ENCODE measurements at places on chromosomes 1 and 21.

GRCh38 chr1:248730507-248731335 is 24.8 kb downstream of the LYPD8 start:
- no peak for DNase-seq

GRCh38 chr1:151512801-151513625 is 1.8 kb downstream of the CGN start:
- DNase-seq = no peak

- DNase-seq = no peak
These were observed 83.0 kb upstream of the BACH1 start for GRCh38 chr21:29215709-29216108.

GRCh38 chr1:170682169-170682568 is 18.2 kb downstream of the PRRX1 start:
- DNase-seq = no peak

DNA sequence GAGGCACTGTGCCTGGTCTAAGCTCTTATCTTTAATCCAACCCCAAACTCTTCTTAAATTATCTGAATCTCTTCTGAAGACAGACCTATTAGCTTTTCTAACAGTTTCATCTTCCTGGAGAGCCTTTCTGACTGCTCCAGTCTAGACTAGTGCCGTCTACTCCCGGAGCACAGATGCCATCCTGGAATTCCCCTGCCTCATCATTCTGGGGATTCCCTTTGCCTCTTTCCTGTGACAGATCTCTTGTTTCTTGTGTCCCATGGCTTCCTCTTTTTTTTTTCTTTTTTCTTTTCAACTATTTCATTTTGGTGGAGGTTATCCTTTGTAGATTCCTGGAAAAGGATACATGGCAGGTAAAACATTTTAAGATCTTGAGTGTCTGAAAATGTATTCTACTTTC is 11.7 kb downstream of the SEMA4A start:
- no peak for DNase-seq

DNA sequence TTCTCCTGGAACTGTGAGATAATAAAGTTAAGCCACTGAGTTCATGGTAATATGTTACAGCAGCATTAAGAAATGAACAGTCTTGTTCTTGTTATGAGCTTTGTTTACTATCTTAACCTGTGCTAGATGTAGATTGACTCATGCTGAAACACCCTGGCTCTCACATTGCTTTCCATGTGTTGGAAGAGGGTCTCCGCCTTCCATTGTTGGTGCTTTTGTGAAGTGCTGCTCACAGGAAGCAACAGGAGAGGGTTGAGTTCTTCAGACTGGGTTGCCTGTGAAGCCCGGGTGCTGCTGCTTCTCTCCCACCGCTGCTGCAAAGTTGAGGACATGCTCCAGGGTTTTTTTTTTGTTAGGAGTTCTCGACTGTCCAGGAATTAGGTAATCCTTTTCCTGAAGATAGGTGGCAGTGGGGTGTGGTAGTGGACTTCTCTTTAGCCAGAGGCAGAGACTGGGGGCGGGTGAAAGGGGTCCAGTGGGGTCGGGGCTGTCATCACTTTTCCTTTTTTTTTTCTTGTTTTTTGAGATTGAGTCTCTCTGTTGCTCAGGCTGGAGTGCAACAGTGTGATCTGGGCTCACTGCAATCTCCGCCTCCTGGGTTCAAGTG is 28.7 kb upstream of the HMGN1 start:
- no peak for DNase-seq

GRCh38 chr1:44609412-44609767 is 64.9 kb downstream of the TMEM53 start:
- DNase-seq = no peak

DNA sequence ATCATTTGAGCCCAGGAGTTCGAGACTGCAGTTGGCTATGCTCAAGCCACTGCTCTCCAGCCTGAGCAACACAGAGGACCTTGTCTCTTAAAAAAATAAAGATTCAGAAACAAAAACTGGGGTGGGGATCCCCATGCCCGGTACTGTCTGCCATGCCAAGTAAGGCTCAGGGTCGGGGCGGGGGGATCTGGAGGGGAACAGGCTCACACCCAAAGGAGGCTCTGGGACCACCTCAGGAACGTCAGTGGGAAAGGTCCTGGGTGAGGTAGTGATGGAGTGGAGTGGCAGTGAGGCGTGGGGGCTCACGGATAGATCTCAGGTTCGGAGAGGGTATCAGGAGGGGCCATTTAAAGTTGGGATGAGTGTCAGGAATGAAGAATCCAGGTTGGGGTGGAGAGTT is 765 bp upstream of the S100A4 start:
- DNase-seq = no peak

GRCh38 chr1:224799083-224799482 is 130.4 kb upstream of the DNAH14 start:
- DNase-seq = no peak

DNA sequence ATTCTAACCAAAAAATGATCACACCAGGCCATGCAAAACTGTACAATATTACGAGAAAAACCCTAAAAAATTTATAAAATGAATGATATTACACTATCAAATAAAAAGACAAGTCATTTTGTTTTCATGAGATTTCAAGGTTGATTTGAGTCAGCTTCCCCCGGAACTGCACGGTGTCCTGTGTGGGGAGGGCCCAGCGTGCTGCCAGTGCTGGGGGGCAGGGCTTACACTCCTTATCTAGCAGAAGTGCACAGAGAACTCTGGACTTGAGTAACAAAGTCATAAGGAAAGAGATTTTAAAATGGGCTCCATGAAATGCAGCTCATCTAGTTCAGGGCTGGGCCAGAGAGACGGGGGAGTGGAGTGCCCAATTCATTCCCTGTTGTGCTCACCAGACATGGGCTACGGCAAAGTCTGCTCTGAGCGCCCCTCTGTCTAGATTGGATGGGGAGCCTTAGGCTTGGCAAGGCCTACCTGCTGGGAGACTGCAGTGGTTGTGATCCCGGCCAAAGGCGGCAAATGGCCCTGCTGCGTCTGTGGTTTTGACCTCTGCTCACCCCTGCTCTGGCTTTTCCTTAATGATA is 50.1 kb downstream of the COQ8A start:
- DNase-seq = no peak

- DNase-seq = peak; percentile 63
These were observed 2.4 kb downstream of the TMEM201 start for GRCh38 chr1:9590945-9591668.

DNA sequence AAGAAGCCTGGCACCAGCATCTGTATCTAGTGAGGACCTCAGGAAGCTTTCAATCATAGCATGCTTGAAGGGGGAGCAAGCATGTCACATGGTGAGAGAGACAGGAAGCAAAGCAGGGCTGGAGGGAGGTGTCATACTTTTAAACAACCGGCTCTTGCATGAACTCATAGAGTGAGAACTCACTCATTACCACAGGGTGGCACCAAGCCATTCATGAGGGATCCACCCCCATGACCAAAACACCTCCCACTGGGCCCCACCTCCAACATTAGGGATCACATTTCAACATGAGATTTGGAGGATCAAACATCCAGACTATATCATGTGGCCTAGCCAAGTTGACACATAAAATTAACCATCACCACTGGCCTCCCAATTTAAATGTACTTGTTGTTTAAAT is 125.1 kb upstream of the KCND3 start:
- DNase-seq = no peak

DNA sequence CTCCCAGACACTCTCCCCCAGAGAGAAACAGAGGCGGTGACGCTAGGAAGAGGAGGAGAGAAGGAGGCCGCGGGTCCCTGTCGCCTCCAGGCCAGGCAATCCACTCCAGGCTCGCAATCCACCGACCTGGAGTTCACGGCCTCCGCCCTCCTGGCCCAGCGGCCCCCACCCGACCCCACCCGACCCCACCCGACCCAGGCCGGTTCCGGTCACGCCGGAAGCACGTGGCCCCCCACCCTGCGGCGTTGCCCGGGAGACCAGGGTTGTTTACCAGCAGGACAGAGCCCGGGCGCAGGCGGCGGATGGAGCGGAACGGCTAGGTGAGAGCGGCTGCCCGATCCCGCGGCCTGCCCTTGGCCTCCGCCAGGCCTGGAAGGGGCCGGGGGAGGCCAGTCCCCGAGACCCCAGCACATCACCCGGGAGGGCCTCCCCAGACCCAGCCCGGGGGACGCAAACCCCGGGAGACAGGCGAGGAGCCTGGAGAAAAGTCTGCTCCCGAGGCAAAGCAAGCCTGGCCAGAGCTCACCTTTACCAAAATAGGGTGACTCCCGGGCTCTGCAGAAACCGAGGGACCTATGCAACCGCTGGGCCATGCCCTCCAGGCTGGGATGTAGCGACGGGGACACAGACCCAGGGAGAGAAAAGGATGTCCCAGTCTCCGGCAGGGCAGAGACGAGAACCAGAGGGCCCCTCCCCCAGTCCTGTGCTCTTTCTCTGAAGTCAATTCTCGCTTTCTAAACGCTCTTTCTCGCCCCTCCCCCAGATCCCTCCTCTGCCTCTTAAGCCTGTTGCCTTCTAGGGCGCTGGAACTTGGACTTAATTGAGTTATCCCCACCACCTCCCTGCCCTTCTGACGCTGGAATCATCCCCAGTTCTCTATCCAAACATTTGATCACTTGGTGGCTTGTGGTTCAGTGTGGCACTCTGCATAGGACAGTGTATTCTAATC is at the start of the genes PLA2G2C and UBXN10:
Gene PLA2G2C (minus strand): TSS at position 685 of the 949 bp plus-strand sequence. CDS start 9,155 bp downstream, outside the sequence.
Gene UBXN10 (plus strand): TSS at position 263 of the 949 bp plus-strand sequence. CDS start 4,466 bp downstream, outside the sequence.
- peak; percentile 54 for DNase-seq

- DNase-seq = peak; percentile 21
These were observed 144.7 kb downstream of the TGFBR3 start for GRCh38 chr1:91741301-91741700.

DNA sequence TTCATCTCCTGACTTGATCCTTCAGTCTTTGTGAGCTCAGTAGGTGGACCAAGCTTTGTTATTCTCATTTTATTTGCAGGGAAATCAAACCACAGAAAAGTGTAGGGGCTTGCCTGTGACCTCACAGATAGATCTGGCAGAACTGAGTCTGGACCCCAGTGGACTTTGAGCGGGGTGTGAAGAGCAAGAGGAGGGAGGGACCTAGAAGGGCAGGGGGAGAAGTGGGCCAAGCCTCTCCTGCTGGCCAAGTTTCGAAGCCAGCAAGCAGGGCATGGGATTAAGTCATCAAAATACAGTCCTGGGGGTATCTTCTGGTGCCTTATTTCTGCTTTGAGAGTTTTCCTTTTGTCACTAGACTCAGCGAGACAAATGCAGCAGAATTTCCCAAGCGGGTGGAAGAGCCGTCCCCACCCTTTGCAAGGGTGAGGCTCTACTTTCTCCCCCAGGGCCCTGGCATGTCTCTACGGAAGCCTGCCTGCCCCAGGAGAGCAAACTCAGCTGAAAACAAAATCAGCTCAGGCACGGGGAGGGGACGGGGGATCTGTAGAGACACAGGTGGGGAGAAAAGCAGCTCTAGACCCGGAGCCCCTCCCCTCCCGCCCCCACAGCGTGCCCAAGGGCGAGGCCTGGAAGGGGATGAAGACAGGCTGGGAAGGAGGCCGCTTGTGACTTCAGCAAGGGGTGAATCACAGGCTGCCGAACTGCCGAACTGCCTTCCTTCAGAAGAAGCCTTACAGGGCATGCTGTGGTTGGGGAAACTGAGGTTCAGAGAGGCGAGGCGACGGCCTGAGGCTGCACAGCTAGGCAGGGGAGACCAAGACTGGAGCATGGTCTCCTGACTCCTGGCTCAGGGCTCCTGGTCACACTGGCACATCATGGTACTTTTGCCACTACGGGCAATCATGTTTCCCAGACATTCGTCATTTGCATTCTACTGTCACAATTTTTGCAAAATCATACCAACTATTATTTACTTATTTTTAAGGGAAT is 19.2 kb downstream of the PKP1 start:
- DNase-seq = no peak

GRCh38 chr1:93346421-93346993 is 800 bp downstream of the DR1 start:
- peak; percentile 24 for DNase-seq

GRCh38 chr1:227508431-227508830 is 54.9 kb upstream of the ZNF678 start:
- DNase-seq = no peak

GRCh38 chr1:87243573-87243972 is 85.1 kb upstream of the LMO4 start:
- DNase-seq = no peak

DNA sequence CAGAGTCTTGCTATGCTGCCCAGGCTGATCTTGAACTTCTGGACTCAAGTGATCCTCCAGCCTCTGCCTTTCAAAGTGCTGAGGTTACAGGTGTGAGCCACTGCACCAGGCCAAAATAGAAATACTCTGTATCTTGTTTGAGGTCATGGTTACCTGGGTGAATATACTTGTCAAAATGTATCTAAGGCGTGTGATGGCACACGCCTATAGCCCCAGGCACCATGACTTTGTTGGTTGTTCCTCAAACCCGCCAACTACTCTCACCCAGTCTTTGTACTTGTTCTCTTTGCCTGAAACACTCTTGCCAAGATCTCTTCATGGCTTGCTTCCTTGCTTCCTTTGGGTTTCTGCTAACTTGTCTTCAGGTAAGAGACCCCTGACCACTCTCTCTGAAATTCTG is 38.0 kb upstream of the RGS5 start:
- no peak for DNase-seq

DNA sequence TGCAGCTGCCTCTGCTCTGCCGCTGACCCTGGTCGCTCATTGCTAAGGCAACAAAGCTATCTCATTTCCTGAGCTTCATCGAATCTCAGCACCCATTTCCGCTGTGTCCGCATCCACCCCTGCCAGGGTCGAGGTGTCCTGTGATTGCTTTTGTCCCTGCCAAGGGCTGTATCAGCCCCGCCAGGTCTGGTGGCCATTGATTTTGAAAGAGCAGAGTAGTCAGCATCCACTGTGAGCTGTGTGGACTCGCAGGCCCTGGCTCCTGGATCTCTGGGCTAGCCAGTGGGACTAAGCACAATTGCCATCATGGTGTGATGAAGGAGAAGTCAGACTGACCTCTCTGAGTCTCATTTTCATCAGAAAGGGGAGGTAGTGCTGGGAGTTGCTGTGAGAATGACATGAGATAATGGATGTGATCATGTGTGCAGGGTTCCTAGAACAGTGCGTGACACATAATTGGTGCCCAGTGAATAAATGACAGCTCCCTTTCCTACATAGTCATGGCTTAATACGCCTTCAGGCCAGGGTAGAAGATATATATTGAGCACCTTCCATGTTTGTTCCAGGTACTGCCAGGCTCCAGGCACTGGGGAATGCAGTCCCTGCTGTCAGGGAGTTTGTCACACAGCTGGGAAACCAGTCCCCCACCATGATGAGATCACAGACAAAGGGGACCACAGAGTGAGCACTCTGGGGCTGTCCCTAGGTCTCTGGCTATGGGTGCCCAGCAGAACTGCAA is 32.1 kb downstream of the NAV1 start:
- no peak for DNase-seq

DNA sequence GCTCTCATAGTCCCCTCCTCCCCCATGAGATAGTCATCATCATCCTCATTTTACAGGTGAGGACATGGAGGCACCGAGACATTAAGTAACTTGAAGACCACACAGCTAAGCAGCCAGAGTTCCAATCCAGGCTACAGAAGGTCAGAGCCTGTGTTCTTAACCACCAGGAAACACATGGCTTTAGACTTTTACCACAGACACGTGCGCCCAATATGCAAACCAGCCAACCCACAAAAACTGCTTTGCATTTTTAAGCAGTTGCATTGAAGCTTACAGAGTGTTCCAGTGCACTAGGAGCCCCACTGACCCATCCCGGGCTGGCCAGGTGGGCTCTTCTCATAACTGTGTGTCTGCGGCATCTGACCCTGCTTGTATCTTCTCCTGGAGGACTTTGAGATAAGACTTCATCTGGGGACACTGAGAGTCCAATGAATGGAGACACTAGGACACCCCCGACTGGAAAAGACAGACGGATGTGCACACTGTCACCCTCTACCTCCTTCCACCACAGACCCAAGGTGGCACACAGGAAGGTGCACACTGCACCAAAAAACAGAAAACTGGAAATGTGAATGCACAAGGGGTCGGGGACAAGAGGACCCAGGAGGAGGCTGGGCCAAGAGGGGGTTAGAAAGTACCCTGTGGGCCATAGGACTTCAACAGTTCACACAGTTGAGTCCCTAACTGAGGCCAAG is 56.4 kb downstream of the ETS2 start:
- DNase-seq = no peak
